Left lung (tissue), 14 donors: ENCODE measurements at places on chromosomes 1 and 21. TPM values are rescaled to one million over a fixed set of nuclear protein-coding genes. Genes with fewer than 3 reads are reported as not detected.

Gene BLACAT1
- total RNA-seq: 0.55 TPM

Gene SPRR2A
- total RNA-seq: not detected

Gene TTC22
- total RNA-seq: 7.7 TPM

Gene TXNIP
- 422 TPM for total RNA-seq

DNA sequence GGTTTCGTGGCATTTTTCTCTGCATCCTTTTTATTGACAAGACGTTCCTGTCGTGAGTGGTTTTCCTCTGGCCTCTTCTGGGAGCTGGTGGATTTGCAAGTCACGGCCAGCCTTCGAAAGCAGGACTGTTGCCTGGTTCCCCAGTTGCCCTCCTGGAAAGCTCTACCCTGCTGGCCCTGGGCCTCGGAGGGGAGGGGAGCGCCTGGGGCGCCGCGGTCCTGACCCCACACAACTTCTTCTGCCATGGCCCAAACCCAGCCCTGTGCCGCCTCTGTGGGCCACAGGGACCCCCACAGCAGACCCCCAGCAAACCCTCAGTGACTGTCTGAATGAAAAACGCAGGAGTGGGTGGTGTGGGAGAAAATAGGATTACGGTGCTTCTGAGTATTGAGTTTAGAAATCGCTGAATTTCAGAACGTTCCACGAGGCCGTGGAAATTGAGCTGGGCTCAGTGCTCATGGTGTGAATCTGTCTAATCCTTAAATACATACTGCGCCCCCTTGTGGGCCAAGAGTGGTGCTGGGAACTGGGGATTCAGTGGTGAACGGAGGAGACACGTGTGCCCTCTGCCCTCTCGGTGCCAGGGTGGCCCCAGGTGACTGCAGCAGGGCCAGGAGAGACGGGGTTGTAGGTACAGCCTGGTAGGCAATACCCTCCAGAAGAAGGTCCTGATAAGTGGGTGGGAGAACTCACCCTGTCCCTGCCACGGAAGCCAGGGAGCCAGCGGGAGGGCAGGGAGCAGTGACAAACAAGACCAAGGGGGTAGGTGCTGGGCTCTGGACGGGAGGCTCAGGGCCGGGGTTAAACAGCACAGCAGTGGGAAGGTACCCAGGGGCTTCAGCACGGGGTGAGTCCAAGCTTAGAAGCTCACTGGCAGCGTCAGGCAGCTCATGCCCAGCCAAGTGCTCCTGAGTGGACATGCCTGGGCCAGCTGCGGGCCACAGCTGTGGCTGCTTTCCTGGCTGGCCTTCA, 101.2 kb upstream of the COL6A1 start:
- no peaks in the 10 kb centered on the region for H3K36me3 ChIP-seq
- no peaks in the 10 kb centered on the region for H3K27me3 ChIP-seq
- H3K27ac ChIP-seq: no peak overlapping the region
- no peaks in the 10 kb centered on the region for H3K4me1 ChIP-seq

DNA sequence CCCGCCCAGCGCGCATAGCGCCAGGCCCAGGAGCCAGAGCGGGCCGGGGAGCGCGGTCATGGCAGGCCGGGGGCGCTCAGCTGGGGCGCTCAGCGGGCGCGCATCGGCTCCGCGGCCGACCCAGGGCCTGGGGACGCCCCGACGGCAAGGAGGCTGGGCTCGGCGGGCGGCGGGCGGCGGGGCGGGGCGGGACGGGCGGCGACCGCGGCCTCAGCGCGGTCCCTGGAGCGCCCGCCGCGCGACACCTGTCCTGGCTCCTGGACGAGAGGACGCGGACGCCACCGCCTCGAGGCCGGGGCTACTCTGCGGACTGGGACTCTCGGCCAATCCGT, 273 bp downstream of the BMP8B start:
- peaks cover 18% of the 10 kb centered on the region for H3K27me3 ChIP-seq
- H3K27ac ChIP-seq: no peak overlapping the region
- no peaks in the 10 kb centered on the region for H3K36me3 ChIP-seq
- peaks cover 3% of the 10 kb centered on the region for H3K4me1 ChIP-seq

DNA sequence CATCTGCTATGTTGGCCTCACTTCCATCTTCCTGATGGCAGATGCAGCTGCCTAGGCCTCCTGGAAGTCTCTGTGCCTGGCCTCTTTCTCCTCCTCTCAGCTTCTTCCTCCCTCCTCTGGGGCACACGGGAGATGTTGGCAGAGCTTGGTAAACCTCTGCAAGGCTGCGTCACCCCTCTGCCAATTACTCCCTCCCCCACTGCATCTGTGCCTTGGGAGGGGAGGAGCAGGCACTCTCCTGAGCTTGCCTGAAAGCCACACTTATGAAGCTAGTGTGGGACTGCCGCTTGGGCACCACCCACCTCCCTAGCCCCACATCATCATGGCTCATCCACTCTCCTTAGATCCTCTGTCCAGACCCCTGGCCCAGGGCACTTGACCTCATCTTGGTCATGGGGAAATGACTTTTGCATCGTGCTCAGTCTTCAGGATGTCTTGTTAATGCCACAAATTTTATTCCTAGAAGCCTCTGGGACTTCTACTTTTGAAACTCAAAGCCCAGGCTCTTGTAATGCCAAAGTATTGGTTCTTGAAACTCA, 7.3 kb upstream of the TMEM51 start:
- no peaks in the 10 kb centered on the region for H3K27me3 ChIP-seq
- no peak overlapping the region for H3K27ac ChIP-seq
- no peaks in the 10 kb centered on the region for H3K36me3 ChIP-seq
- no peak overlapping the region for H3K4me3 ChIP-seq

GRCh38 chr21:40546647-40547046, 300.3 kb downstream of the DSCAM start:
- H3K27me3 ChIP-seq: no peaks in the 10 kb centered on the region
- no peak overlapping the region for H3K4me3 ChIP-seq
- no peaks in the 10 kb centered on the region for H3K36me3 ChIP-seq
- no peak for DNase-seq

- H3K4me1 ChIP-seq: no peaks in the 10 kb centered on the region
- no peak overlapping the region for H3K27ac ChIP-seq
- H3K36me3 ChIP-seq: no peaks in the 10 kb centered on the region
Measured at GRCh38 chr1:209503196-209503595, 80.3 kb upstream of the CAMK1G start.

DNA sequence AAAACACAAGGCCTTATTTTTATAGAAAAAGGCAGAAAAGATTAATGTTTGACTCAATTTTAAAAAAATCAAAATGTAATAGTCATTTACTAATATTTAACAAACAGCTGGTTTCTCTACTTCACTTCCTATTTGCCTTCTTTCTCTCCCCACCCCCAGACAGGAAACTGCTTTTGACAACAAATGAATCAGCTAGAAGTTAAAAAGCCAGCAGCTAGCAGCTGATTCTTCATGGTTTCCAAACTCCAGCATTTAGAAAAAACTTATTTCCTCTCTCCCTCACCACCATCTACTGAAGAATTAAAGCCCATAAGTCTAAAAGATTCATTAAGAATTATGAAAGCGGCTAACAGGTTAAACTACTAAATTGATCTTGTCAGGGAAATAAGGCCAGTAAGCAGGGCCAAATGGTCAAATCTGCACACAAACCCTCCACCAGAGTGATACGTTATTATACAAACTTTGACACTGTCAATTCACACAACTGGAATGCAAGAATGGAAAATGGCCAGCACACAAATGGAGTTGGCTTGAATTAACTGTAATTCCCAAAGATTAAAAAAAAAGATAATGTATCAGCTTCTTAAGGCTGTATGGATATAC, 4.0 kb downstream of the WDR26 start:
- no peaks in the 10 kb centered on the region for H3K27me3 ChIP-seq
- H3K4me3 ChIP-seq: peak overlapping the region; percentile 93
- H3K27ac ChIP-seq: peak overlapping the region; percentile 94
- no peak for DNase-seq

GRCh38 chr1:11318982-11319381, 46.0 kb downstream of the UBIAD1 start:
- no peaks in the 10 kb centered on the region for H3K4me1 ChIP-seq
- H3K4me3 ChIP-seq: no peak overlapping the region
- DNase-seq: no peak
- peaks cover 17% of the 10 kb centered on the region for H3K27me3 ChIP-seq
- H3K36me3 ChIP-seq: no peaks in the 10 kb centered on the region

DNA sequence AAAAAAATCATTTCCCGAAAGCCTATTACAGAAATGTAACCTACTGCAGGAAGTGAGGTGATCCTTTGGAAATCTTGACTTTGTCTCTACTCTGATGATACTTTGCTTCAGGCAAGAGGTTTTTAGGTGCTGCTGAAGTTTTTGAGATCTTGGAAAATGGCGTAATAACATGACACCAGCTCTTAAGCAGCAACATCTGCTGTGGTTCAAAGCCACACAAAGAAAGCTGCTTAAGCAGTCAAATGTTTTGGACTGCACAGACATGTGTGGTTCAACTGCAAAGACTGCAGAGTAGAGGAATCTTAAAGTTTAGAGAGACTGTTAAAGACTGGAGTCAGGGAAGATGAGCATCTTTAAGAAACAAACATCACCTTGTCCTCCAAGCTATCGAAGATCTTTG, 139.0 kb downstream of the RASAL2 start:
- H3K27me3 ChIP-seq: no peaks in the 10 kb centered on the region
- no peak overlapping the region for H3K4me3 ChIP-seq
- no peaks in the 10 kb centered on the region for H3K4me1 ChIP-seq

DNA sequence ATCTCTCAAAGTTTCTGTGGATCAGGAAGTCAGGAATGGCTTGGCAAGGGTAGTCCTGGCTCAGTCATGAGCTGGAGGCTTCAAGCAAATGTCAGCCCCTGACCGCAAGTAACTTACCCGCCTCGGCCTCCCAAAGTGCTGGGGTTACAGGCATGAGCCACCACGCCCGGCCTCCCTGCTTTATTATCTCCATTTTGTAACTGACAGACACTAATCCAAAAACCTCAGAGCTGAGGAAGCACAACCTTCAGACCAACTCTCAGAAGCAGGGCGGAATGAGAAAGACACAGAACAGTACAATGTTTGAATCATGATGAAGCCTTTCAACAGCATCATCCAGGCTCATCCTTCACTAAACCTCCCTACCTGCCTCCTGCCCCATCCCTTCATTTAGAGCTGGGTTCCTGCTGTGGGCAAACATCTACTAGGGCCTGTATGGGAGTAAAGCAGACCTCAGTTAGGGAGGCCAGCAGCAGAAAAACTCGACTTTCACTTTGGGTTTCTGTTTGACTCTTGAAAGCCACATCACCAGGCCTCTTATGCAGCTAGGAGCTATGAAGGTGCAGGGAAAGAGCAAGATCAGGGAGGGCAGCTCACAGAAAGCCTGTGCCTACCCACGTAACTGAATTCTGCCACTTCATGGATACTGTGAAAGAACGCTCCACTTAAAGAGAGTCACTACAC, 84.4 kb upstream of the RAB4A start:
- no peak overlapping the region for H3K4me3 ChIP-seq
- no peak for DNase-seq
- no peaks in the 10 kb centered on the region for H3K36me3 ChIP-seq
- H3K4me1 ChIP-seq: peaks cover 18% of the 10 kb centered on the region

- no peak overlapping the region for H3K4me3 ChIP-seq
- H3K27me3 ChIP-seq: no peaks in the 10 kb centered on the region
- no peak overlapping the region for H3K27ac ChIP-seq
Measured at GRCh38 chr1:246068619-246069509, 438.2 kb downstream of the SMYD3 start.

DNA sequence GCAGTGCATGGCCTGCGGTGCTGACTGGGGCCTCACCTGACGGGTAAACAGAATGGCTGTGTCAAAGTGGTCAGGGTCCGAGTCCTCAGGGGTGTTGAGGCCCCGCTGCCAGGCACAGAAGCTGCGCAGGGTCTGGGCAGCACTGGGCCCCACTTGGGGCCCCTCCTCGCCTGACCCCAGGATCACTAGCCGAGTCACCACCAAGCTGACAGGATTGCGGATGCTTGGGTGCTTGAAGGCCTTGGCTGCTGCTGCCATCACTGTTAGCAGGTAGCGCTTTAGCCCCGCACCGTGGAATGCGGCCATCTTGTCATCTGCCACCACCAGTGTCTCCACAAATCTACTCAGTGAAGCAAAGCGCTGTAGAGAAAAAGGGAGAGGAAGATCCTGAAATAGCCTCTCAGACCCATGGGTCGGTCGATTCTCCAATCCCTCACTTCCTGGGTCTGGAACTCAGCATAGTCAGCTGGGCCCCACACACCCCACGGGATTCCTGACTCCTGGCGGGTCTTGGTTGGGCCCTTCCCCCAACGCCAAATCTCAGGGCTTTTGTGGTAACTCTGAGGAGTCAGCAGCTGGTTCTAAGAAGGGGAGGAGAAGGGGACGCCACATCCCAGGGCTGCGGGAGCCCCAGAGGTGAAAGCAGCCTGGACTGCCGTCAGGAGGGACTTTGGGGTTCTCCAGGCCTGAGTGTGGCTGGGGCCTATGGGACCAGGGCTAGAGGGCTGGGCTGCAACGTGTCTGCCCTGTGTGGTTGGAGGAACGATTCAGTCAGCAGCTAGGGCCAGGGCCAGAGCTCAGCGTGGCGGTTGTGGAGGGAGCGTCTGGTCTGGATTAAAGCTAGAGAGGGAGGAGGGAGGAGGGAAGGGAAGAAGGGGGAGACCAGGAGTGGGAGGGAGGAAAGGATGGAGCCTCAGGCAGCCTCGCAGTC, 2.1 kb downstream of the ADAMTS4 start:
- peaks cover 2% of the 10 kb centered on the region for H3K36me3 ChIP-seq
- no peak for DNase-seq
- H3K4me3 ChIP-seq: peak overlapping the region; percentile 9
- no peaks in the 10 kb centered on the region for H3K27me3 ChIP-seq
- no peak overlapping the region for H3K27ac ChIP-seq

DNA sequence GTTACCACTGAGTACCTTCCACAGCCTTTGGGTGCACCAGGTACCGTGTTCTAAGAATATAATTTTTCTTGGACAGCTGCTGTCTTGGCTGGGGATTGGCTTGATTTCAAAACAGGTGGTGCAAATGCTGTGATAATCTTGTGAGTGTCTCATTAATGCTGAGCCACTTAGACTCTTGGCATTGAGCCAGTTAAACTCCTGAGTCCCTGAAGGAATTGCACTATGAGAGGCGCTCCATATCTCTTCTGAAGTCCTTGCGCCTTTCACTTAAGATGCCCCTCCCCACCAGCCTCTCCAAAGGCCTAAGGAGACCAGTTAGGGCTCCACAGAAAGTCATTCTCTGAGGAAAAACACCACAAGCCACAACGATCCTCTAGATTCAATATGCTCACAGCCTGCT, 51.0 kb downstream of the BACH1 start:
- no peak overlapping the region for H3K27ac ChIP-seq
- no peak for DNase-seq

- peak within 1 kb of the TSS; percentile 60 for H3K4me3 ChIP-seq
- H3K4me1 ChIP-seq: peaks cover 38% of the 10 kb centered on the region
- H3K27ac ChIP-seq: peak within 1 kb of the TSS; percentile 77
- no peaks in the 10 kb centered on the region for H3K36me3 ChIP-seq
- no peak for DNase-seq
Measured at GRCh38 chr1:236142253-236143103, at the start of gene GPR137B. TSS of gene GPR137B (plus strand) at chr1:236142539. CDS start at chr1:236142623, 84 bp downstream.

DNA sequence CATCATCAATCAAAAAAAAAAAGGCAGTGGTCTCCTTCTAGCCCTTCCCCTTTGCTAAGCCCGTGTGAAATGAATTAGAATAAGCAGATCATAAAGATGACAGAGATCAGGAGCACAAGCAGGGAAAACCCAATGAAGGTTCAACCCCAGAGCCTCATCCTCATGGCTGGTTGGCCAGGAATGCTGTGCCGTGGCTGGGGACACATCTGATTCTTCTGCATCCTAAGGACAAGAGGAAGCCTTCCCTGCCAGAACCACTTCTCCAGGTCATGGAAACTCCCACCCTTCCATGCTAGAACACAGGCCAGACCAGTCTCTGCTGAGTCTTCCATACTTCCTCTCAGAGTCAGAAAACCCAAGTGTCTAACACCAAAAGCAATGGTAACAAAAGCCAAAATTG, 81.1 kb downstream of the CSMD2 start:
- DNase-seq: no peak
- H3K27me3 ChIP-seq: no peaks in the 10 kb centered on the region
